ENCODE measurements at places on chromosomes 7 and 10. TPM values are rescaled to one million over a fixed set of nuclear protein-coding genes. Genes with fewer than 3 reads are reported as not detected.

DNA sequence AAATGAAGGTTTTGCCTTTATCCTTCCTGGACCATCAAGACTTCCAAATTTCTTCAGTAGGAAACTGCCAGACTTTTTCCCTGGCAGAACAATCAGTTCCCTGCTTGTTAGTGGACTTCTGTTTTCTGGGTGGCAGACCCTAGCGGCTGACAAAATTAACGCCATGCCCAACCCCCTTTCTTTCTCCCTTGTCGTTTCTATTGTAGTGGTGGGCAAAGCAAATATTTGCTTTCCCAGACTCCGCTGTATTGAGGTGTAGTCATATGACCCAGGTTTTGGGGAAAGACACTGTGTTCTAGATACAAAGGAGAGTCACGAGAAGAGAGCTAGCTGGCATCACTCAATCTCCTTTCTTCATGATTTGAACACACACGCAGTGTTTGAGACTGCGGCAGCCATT is 7.7 kb downstream of the PON2 start:
- no peak overlapping the region for H3K4me3 ChIP-seq
- H3K27me3 ChIP-seq = no peaks in the 10 kb centered on the region
- no peak for DNase-seq
- no peaks in the 10 kb centered on the region for H3K36me3 ChIP-seq
- no peaks in the 10 kb centered on the region for H3K4me1 ChIP-seq

GRCh38 chr10:112456533-112456932 is 9.5 kb downstream of the VTI1A start:
- peaks cover 8% of the 10 kb centered on the region for H3K36me3 ChIP-seq
- H3K27me3 ChIP-seq = no peaks in the 10 kb centered on the region
- H3K27ac ChIP-seq = no peak overlapping the region
- no peak for DNase-seq
- H3K4me3 ChIP-seq = no peak overlapping the region
- H3K4me1 ChIP-seq = no peaks in the 10 kb centered on the region

TMEM236 gene
- total RNA-seq = 0.24 TPM

- no peak overlapping the region for H3K27ac ChIP-seq
- H3K27me3 ChIP-seq = peaks cover 51% of the 10 kb centered on the region
- DNase-seq = no peak
- no peak overlapping the region for H3K4me3 ChIP-seq
- no peaks in the 10 kb centered on the region for H3K36me3 ChIP-seq
These were observed 1.7 kb downstream of the CACNA2D1 start for GRCh38 chr7:82441669-82442478.

DNA sequence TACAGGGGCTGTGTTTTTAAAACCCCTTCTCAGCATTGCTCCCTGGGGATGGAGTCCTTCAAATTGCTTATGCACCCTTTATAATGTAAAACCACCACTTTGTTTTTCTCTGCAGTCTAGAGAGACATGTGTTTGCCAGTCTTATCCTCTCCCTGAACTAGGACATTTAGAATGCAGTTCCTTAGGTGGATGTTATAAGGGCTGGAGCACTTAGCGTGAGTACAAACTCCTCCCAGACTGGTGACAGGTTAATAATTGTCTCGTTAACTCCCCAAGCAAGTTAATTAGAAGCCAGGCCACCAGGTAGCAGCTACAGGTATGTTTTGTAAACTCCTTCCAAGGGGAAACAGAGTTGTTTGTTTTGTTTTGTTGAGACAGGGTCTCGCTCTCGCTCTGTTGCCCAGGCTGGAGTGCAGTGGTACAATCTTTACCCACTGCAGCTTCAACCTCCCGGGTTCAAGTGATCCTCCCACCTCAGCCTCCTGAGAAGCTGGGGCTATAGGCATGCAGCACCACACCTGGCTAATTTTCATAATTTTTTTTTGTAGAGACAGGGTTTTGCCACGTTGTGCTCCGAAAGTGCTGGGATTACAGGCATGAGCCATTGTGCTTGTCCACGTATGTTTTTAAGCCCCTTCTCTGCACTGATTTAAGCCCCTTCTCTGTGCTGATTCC is 100.2 kb downstream of the FAM107B start:
- no peak for DNase-seq
- no peaks in the 10 kb centered on the region for H3K36me3 ChIP-seq
- H3K27ac ChIP-seq = no peak overlapping the region
- no peaks in the 10 kb centered on the region for H3K4me1 ChIP-seq
- H3K27me3 ChIP-seq = no peaks in the 10 kb centered on the region

POLR2J2 gene
- total RNA-seq = 1.3 TPM

- H3K36me3 ChIP-seq = no peaks in the 10 kb centered on the region
- H3K4me1 ChIP-seq = peaks cover 13% of the 10 kb centered on the region
- peak overlapping the region; percentile 55 for H3K4me3 ChIP-seq
- DNase-seq = no peak
These were observed 777 bp downstream of the BICC1 start for GRCh38 chr10:58513188-58514110.

GRCh38 chr7:26663874-26664273 is 200.5 kb downstream of the SKAP2 start:
- peaks cover 6% of the 10 kb centered on the region for H3K4me1 ChIP-seq
- H3K27me3 ChIP-seq = no peaks in the 10 kb centered on the region
- no peaks in the 10 kb centered on the region for H3K36me3 ChIP-seq
- DNase-seq = no peak

PTN gene
- 20.6 TPM for total RNA-seq

DNA sequence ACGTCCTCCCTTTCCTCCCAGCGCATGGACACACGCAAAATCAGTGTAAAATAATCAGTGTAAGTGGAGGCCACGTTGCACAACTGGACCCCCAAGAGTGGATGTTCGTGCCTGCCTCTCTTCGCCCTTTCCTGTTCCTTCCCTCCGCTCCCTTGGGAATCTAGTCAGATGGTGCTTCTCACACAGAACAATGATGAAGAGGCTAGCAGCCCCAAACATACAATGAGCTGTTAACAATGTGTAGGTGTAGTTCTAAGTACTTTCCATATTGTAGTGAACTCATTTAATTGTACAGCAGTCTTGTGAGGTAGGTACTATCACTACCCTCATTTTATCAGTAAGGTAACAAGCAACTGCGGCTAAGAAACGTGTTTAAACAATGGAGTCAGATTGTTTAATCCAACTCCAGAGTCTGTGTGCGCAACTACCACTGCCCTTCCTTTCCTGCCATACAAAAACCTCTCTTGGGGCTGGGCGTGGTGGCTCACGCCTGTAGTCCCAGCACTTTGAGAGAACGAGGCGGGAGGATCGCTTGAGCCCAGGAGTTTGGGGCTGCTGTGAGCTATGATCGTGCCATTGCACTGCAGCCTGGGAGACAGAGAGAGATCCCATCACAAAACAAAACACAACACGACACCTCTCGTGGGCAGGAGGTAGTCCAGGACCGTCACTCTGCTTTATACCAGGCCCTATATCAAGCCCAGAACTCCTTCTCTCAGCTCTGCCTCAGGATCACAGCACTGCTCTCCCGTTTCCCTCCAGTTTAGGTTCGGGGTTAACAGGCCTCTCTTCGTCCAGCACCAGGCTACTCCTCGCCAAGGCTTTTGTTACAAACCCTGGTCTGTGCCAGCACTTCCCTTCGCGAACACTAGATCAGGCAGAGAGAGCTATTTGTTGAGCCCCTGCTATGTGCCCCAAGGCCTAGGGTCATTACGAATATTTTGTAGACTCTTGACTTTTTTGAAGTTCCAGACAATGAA is 1.1 kb downstream of the FKBP9 start:
- no peaks in the 10 kb centered on the region for H3K4me1 ChIP-seq
- H3K36me3 ChIP-seq = no peaks in the 10 kb centered on the region
- H3K27ac ChIP-seq = peak overlapping the region; percentile 18

DNA sequence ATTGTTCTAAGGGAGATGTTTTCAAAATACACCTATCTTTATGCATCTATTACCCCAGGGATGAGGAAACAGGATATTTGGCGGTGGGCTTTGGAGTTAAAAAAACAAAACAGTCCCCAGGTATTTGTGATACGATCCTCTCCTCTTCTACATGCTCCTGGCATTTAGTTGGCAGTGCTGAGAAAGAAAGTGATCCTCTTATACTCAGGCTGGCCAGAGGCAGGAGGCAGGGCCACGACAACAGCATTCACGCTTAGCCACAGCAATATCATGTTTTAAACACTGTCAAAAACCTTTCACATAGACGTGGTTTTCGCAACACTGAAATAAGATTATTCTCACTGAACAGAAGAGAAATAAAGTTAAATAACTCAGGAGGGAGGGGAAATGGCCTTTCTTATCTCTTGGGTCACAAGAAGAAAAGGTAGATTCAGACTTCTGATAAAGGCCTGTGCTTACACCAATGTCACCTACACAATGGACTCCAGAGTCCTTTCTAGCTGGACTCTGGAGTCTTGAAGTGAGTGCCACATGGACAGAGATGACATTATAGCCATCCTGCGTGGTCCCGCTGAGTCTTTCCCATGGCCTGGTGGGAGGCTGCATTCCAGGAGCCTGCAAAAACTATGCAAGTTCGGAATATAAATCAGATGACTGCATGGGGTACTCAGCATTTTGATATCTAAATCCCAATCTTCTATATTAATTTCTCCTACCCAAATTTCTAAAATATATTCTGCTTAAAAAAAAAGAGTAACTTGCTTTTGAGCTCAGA is 88.7 kb downstream of the PIP4K2A start:
- H3K4me1 ChIP-seq = peaks cover 10% of the 10 kb centered on the region
- no peak overlapping the region for H3K4me3 ChIP-seq
- H3K36me3 ChIP-seq = no peaks in the 10 kb centered on the region
- DNase-seq = no peak
- H3K27me3 ChIP-seq = no peaks in the 10 kb centered on the region

DNA sequence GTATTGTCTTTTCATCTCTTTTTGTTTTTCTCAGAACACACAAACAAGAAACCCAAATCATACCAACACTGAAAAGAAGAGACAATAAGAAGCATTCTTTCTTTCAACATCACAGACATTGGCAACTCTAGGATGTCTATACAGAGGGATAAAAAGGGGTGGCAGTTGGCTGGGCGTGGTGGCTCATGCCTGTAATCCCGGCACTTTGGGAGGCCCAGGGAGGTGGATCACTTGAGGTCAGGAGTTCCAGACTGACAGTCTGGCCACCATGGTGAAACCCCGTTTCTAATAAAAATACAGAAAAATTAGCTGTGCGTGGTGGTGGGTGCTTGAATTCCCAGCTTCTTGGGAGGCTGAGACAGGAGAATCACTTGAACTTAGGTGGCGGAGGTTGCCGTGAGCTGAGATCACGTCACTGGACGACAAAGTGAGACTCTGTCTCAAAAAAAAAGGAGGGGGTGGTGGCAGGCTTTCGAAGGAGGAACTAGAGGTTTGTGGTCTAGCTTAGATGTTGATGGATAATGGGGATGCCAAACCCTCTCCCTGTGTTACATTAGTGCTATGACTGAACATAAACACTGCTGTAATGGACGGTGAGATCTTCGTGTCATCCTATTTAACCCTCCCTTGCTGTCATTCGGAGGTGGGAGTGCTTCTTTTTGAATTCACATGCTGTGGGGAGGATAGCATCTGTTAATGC is 9.4 kb downstream of the CNNM2 start:
- no peaks in the 10 kb centered on the region for H3K27me3 ChIP-seq
- H3K4me3 ChIP-seq = no peak overlapping the region
- no peaks in the 10 kb centered on the region for H3K36me3 ChIP-seq
- no peak overlapping the region for H3K27ac ChIP-seq
- DNase-seq = no peak
- H3K4me1 ChIP-seq = no peaks in the 10 kb centered on the region

All from thymus (tissue), 14 donors.